ENCODE measurements at places on chromosomes 16 and 17.

- no peak for DNase-seq
Measured at GRCh38 chr17:31695456-31696090, 163.5 kb downstream of the COPRS start.

- DNase-seq, result no peak
Measured at GRCh38 chr17:834136-834535, 52.0 kb downstream of the MRM3 start.

DNA sequence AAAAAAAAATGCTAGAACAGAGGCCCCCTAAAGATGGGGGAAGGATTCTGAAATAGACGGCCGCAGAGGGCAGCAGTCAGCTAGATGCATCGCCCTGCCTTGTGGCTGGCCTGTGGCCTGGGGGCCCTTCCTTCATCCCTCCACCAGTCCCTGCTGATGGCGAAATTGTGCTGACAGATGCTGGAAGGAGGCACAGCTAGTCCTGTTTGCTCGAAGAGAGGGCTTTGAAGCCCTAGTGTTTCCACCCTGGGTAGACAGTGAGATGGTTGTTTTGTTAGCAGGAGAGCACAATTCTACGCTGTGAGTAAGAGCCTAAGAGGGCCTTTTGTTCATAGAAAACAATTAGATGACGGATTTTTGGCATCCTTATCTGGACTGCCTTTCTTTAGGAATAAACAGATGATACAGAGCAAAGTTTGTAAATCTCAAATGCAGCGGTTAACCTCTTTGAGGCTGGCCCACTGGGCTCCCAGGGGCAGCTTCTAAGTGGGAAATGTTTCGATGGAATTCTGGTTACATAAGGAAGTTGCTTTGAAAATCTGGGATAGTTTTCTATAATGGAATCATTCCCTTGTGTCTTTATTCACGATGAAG lies 23.0 kb downstream of the VPS35L start:
- DNase-seq, result no peak

DNA sequence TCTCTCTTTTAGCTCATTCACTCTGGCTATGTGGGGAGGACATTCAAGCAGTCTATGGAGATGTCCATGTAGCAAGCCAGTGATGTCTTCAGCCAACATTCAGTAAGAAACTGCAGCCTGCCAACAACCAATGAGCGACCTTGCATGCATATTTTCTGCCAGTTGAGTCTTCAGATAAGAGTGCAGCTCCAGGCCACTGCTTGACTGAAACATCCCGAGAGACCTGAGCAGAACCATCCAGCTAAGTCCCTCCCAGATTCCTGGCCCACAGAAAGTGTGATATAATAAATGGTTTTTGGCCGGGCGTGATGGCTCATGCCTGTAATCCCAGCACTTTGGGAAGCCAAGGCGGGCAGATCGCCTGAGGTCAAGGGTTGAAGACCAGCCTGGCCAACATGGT lies 10.5 kb upstream of the C17orf58 start:
- no peak for DNase-seq

GRCh38 chr17:45428931-45429338 lies 3.7 kb downstream of the ARHGAP27 start:
- DNase-seq, result no peak

DNA sequence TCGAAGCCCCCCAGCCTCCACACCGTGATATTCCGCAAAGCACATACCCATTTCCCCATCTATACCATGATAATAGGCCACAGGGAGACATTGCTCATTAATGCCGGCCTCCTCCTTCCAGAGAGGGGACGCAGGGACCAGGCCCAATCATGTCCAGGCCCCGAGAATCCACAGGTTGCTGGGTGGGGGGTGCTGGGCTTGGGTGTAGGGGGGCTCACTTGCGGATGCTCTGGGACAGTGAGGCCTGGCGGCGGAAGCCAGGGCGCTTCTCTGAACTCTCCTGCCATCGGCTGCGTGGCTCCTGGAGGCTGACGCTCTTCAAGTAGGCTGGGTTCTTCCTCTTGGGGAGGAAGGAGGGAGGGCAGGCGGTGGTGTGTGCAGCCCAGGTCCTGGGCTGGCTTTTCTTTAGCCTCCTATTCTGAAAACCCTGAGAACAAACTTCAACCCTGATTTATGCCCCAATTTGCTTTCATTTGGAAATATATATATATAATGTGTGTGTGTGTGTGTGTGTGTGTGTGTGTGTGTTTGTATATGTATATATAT lies 12.2 kb downstream of the AANAT start:
- DNase-seq, result no peak

GRCh38 chr17:3916825-3917224 lies 560 bp upstream of the P2RX1 start:
- no peak for DNase-seq

DNA sequence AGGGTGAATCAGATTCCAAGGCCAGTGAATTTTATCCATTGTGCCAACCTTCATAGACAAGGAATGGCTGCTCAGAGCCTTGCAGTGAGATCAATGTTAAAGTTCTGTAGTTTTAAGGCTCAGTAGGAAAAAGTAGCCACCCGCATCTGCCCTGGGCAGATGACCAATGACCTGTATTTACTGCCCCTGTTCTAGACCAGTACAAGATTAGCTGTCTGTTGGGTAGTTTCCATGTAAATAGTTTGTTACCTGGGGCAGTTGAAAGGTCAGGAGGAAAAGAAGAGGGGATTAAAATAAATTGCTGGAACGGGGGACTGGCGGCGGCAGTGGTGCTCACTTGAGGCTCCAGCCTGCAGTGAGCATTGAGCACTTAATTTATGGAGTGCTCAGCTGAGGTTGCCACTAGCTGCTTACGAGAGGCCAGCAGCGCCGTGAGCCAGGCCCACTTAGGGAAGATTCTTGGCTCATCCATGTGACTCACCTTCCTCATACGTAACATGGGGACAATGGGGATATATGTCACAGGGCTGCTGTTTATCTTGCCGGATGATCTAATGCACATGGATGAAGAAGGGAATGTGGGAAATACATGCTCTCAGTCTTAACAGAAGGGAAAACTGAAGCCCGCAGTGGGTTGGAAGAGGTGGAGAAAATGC lies 10.7 kb upstream of the NOS2 start:
- DNase-seq, result no peak

DNA sequence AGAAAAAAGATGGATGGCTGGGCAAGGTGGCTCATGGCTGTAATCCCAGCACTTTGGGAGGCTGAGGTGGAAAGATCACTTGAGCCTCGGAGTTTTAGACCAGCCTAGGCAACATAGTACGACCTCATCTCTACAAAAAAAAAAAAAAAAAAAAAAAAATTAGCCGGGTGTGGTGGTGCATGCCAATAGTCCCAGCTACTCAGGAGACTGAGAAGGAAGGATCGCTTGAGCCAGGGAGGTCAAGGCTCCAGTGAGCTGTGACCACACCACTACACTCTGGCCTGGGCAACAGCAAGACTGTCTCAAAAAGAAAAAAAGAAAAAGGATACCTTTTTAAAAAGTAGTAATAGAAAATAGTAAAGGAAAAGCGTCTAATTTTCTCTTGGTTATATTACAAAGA lies 20.7 kb downstream of the ZNF652 start:
- no peak for DNase-seq

- DNase-seq, result no peak
Measured at GRCh38 chr16:23288209-23288608, 13.9 kb upstream of the SCNN1B start.

GRCh38 chr16:87948119-87948545 lies 3.1 kb upstream of the BANP start:
- DNase-seq, result no peak

GRCh38 chr17:66135896-66136295 lies 56.0 kb downstream of the CEP112 start:
- no peak for DNase-seq

DNA sequence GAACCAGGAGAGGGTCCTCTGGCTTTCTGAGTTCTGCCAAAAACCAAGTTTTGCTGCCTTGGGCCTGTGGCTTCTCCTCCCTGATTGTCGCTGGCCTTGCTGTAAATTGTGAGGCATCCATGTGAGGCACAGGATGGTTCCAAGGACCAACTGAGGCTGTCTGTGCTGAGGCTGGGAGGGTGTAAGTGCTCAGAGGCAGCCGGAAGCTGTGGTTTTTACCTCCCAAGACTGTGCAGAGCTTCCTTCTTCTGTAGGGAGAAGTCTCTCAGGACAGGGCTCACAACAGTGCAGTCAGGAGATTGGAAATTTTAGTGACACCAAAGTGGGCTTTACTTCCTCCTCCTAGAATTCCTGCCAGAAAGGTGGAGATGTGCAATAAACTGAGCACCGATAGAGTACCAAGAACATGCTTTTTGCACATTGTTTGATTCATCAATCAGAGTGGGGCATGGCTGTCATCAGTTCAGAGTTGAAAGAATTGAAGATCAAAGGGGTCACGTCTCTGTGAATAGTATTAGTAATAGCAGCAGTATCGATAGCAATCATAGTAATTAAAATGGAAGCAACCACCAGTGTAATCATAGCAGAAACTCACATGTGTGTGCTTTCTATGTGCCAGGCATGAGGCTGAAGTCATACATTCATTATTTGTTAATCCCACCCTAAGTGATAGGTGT lies 467.1 kb downstream of the WWOX start:
- DNase-seq, result no peak

GRCh38 chr17:7266784-7267183 lies 4.5 kb upstream of the CLDN7 start:
- no peak for DNase-seq

DNA sequence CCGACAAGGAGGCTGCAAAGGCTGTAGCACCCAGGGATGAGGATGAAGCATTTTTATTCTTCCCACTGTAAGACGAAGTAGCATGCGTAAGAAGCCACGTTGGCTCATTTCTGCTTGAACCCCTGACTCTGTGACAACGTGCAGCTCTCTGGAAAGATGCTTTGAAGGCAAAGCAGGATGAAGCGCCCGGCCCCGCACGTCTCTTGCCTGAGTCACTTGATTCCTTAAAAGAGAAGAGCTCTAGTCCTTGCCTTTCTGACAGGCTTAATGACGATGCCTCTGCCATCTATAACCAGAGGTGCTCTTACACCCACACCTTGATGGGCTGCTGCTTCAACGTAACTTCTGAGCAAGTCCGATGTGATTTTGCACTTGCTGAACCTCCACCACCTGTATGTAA lies 76.7 kb upstream of the MED9 start:
- no peak for DNase-seq

- no peak for DNase-seq
Measured at GRCh38 chr16:58226790-58227189, 28.9 kb upstream of the CSNK2A2 start.

- DNase-seq, result peak; percentile 43
Measured at GRCh38 chr16:50550035-50550434, 1.8 kb downstream of the NKD1 start.

GRCh38 chr16:10367616-10368188 lies 18.2 kb upstream of the ATF7IP2 start:
- no peak for DNase-seq

GRCh38 chr17:60151355-60151754 lies 1.6 kb downstream of the CA4 start:
- DNase-seq, result no peak

DNA sequence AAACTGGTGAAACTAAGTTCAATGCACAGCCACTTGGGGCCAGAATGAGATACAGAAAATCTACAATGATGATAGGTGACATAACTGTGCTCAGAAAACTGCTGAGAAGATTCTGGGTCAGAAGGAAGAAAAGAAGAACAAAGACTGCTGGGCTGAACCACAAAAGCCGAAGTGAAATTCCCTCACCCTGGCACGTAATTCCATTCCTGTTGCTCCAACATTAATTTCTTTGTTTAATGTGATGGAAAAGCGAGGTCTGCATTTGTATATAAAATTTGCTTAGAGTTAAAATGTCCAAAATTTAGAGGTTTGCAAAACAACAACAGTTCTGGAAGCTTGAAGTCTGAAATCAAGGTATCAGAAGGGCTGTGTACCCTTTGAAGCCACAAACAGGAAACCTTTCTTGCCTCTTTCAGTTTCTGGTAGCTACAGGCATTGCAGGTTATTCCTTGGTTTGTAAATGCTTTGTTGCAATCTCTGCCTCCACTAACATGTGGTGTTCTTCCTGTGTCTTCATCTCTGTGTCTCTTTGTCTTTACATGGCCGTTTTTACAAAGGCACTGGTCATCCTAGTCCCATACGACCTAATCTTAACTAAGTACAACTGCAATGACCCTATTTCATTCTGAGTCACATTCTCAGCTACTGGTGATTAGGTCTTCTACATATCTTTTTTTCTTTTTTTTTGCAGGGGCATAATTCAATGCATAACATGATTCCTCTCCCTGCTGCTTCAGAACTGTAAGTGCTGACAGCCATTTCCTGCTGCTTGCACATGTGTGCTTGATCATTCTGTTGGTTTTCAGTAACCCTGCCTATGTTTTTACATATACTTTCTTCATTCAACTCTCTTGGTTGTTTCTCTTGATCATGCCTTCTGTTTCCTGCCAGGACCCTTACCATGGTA lies 603.0 kb upstream of the CDH8 start:
- DNase-seq, result no peak

GRCh38 chr16:79409978-79410377 lies 190.6 kb downstream of the MAF start:
- no peak for DNase-seq

- DNase-seq, result no peak
Measured at GRCh38 chr16:30142672-30143346, 19.8 kb upstream of the MAPK3 start.

GRCh38 chr16:19356024-19356952 lies 61.4 kb upstream of the TMC5 start:
- DNase-seq, result no peak

GRCh38 chr17:81511804-81512561 lies 616 bp downstream of the ACTG1 start:
- peak; percentile 69 for DNase-seq

GRCh38 chr17:19933221-19933620 lies 44.4 kb downstream of the AKAP10 start:
- DNase-seq, result no peak

DNA sequence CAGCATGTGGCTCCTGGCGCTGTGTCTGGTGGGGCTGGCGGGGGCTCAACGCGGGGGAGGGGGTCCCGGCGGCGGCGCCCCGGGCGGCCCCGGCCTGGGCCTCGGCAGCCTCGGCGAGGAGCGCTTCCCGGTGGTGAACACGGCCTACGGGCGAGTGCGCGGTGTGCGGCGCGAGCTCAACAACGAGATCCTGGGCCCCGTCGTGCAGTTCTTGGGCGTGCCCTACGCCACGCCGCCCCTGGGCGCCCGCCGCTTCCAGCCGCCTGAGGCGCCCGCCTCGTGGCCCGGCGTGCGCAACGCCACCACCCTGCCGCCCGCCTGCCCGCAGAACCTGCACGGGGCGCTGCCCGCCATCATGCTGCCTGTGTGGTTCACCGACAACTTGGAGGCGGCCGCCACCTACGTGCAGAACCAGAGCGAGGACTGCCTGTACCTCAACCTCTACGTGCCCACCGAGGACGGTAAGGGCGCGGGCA lies 645 bp downstream of the NLGN2 start:
- peak; percentile 57 for DNase-seq

GRCh38 chr17:44360144-44360533 lies 3.5 kb downstream of the FAM171A2 start:
- no peak for DNase-seq

GRCh38 chr17:78946631-78947030 lies 21.4 kb upstream of the TIMP2 start:
- no peak for DNase-seq
